ENCODE measurements at places on chromosomes 5 and 9.

DNA sequence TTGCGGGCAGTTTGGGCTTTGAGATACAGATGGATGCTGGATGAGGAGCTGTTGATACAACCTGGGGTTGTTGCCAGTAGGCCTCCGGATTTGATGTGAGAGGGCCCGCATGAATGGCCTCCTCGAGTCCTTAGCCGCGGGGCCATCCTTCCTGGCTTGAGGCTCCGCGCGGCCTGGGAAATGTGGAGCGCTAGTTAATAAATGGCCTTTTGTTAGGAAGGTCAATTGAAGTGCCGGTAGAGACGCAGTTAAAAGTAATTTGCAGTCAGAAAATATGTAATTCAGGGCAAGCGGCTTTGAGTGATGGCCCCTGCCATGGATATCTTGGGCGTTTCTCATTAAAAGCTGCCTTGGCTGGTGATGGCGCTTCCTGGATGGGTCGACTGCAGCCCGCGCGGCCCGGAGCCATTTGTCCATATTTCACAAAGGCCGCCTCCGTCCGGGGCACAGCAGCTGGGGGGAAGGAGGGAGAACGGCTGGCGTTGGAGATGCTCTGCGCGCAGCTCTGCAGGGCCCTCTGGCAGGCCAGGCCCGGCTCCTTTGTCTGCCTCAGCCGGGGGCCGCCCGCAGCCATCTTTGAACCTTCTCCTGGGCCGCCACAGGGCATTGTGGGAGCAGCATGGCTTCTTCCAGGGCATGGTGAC, 11.2 kb downstream of the MVB12B start:
- no peak for DNase-seq

DNA sequence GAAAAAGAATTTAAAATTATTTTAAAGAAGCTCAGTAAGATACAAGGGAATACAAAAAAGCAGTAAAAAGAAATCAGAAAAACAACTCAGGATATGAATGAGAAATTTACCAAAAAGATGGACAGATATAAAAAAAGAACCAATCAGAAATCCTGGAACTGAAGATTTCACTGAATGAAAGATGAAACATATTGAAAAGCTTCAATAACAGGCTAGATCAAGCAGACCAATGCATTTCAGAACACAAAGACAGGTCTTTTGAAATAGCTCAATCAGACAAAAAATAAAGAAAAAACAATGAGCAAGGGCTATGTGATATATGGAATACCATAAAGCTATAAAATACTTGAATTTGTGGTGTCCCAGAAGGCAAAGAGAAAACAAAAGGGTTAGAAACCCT, 322.6 kb upstream of the POU5F2 start:
- DNase-seq: no peak

- no peak for DNase-seq
These were observed 279.1 kb downstream of the MSX2 start for GRCh38 chr5:175003531-175003930.

DNA sequence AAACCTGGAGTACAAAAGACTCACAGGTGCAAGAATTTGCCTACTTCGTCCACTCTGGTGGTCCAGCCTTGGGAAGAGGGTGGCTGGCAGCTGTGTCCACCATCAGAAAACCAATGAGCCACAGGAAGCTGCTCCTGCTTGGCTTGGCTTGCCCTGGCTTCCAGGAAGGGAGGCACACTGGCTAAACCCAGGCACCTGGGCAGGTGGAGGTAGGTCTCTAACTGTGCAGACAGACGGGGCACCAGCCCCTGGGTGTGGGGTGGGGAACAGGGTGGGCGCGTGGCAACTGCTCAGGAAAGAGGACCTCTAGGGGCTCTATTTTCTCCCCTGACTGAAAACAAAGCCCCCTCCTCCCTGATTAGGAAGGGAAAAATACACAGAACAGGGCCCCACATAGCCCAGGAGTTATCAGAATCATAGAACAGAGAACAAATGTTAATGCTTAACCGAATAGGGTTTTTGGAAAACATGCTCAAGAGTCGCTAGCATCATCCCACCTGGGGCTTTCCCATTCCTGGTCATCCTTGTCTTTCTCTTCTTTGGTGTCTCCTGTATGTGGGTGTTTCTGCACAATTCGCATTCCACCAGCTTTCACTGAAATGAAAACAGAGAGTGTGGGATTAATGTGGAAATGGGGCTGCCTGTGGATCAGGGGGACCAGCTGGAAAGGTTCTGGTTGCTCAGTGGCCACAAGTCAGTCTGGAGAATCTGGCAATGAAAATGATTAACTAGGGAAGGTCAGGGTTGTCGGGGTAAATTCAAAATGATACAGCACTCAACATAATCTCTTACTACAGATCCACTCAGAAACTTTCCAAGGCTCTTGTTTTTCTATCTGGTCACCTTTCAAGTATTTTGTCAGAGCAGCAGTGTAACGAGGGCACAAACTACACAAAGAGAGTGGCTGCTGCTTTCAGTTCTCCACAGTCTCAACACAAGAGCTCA, 13.1 kb downstream of the DAP start:
- no peak for DNase-seq

GRCh38 chr5:149353911-149354310, 3.9 kb upstream of the PCYOX1L start:
- no peak for DNase-seq

DNA sequence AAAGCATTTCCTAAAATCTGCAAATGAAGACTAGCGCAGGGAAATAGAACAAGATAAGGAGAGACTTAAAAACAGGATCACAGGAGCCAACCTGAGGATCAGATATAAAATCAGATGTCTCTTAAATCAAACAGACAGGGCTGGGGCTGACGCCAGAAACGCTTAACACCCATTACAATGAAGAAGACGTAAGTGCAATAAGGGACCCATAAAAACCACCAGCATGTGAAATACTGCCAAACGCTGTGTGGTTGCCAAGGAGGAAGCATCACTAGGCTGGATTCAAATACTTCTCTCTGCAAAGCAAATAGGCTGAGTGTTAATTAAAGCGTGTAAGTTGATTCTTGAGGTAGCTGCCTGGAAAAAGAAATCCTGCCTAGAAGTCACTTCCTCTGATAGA, 74.4 kb upstream of the ATP10B start:
- no peak for DNase-seq

GRCh38 chr5:128925973-128926372, 39.3 kb upstream of the SLC27A6 start:
- DNase-seq: no peak

GRCh38 chr5:72525816-72526215, 18.6 kb upstream of the ZNF366 start:
- peak; percentile 78 for DNase-seq

DNA sequence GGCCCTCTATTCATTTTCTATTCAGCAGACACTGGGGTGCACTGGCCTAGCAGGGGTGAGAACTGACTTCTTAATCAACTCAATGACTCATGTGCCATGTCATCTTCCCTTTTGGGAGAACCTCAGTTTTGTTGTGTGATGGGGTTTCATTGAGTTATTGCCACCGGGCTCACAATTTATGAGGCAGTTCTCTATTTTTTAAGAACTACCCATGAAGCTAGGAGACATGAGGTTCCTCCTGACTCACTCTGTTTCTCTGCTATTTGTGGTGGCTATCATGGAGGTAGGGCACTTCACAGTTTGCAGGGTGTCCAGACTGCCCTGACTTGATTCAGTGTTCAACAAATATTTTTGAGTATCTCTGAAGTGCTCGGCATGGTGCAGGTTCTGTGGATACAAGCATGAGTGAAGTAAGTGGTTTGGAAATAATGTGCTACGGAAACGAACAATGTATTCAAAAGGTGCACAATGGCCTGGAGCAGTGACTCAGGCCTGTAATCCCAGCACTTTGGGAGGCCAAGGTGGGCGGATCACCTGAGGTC, 39.3 kb downstream of the SPARC start:
- DNase-seq: no peak

GRCh38 chr9:134130503-134131375, 5.1 kb upstream of the WDR5 start:
- no peak for DNase-seq

GRCh38 chr9:21154018-21154608, 12.3 kb downstream of the IFNA21 start:
- DNase-seq: peak; percentile 50

- DNase-seq: no peak
These were observed 1129.9 kb downstream of the TAF11L14 start for GRCh38 chr5:18764161-18764560.

GRCh38 chr9:126150411-126151030, 176.1 kb upstream of the MVB12B start:
- no peak for DNase-seq

DNA sequence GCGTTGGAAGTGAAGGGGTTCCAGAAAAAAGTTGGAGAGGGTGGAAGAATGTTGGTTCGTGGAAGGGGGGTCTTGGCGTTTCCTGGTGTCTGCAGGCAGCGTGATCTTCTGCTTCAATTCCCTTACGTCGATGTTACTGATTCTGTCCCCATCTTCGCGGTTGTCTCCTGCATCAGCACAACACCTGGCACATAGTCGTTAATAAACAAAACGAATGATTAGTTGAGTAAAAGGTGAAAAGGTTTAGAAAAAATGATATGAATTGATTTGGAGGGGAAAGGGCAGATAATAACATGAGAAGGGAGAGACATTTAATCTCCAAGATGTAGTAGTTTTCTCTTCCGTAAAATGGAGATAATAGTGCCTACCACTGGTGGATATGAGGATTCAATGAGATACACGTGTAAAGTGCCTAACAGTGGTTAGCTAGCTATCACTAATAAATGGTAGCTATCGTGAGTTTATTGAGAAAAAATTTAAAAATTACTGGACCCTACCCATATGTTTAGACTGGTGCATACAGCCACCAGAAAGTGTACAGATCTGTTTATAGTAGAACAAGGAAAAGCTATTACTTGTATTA, 556 bp downstream of the MTREX start:
- peak; percentile 47 for DNase-seq

GRCh38 chr5:81154725-81155124, 78.4 kb upstream of the CKMT2 start:
- DNase-seq: no peak

DNA sequence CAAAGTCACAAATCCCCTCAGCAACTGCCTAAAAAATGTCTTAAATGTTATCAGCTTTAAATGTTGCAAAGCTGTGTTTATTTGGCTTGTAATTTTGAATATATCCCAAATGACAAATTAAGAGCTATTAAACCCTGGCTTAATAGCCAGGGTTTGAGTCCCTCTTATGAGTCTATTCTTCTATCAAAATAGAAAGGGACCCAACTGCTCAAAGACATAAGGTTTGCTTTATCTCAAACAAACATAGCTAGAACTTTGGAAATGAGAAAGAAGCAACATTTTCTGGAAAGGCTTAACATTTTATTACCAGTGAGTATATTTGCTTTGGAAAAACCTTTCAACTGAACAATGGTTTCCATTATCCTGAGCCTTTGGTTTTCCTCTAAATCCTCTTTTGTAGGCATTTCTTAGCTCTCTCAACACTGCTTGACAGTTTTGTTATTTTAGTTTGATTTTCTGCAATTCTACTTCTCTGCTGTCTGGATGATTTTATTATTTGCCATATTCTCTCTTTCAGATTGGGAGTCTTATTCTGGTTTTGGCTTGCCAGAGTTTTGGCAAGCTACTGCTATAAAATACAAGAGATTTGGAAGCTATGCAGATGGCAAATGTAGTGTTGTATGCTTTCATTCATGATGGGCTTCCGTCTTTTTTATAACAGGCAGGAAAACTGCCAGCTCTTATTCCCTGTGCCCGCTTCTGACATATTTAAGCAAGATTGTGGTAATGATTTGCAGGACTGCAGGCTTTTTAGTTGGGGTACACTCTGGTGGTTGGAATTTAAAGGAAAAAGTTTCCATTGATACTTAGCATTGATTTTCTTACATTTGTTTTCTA, 734.9 kb downstream of the DTWD2 start:
- DNase-seq: no peak

- DNase-seq: no peak
These were observed 33.4 kb downstream of the WDR70 start for GRCh38 chr5:37412515-37412914.

DNA sequence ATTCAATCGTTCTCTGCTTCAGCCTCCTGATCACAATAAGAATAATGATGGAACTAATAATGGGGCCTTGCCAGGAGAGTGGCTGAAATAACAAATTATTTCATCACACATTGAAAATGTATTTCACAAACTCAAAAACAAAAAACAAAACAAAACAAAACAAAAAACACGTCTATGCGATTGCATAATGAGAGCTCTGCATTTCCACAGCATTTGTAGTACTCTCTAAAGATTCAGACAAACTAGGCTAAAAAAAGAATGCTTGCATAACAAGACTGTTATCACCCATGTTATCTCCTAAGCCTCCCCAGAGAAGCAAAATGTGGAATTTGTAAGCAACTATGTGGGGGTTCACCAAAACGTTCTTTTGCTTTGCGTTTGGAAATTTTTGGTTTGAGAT, 48.1 kb downstream of the PRELID2 start:
- DNase-seq: no peak

DNA sequence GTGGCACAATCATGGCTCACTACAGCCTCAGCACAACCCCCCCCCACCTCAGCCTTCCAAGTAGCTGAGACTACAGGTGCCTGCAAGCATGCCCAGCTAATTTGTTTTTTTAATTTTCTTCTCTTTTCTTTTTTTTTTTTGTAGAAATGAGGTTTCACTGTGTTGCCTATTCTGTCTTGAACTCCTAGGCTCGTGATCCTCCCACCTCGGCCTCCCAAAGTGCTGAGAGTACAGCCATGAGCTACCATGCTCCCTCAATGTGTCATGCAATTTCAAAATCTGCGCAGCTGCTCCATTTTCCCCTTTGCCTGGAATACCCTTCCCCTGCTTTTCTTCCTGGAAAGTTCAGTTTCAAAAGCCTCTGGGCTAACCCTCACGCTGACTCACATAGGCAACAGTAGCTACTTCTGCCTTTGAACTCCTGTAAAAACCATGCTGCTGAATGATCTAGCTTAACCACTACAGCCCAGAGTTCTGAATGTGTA, 71.0 kb upstream of the IL7R start:
- DNase-seq: peak; percentile 36

- DNase-seq: peak; percentile 62
These were observed 10.8 kb upstream of the TTC39B start for GRCh38 chr9:15317836-15318235.

GRCh38 chr5:6590581-6590980, 42.3 kb downstream of the NSUN2 start:
- DNase-seq: no peak

DNA sequence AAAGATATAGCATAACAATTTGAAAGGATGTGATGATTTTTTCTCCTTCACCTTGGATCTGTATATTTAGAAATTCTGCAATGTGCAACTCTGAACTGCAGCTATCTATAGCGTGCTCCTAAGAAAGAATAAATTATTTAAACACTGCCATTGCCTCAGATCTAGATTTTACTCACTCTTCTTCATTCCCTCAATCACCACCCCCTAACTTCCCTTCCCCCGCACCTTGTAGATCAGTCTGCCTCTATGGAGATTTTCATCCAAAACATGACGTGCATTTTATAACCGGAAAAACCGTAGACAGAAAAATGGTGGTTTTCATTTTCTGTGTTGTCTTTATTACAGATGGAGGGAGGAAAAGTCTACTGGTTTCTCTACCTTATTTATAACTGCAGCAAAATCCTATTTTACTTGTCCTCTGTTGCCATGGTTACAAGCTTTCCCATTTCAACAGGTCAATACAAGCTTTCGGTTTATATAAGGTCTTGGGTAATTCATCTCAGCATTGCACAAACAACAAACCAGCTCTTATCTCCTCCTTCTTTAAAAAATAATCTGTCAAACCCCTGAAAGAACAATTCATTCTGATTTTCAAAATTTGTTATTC, 480.0 kb downstream of the TAF11L14 start:
- no peak for DNase-seq

Measured in ELR (cell line).